ENCODE measurements at places on chromosomes 2 and 18. TPM values are rescaled to one million over a fixed set of nuclear protein-coding genes. Genes with fewer than 3 reads are reported as not detected.

Gene ALS2
- 24.7 TPM for total RNA-seq

Gene MIB1
- total RNA-seq = 29.3 TPM

Gene NEU2
- total RNA-seq = not detected

Gene AGXT
- total RNA-seq = not detected

Gene REG3G
- not detected for total RNA-seq

Gene ZNF396
- total RNA-seq = 4.4 TPM

Gene SS18
- total RNA-seq = 57.1 TPM

Gene UGT1A8
- not detected for total RNA-seq

Gene LYG1
- total RNA-seq = 1.0 TPM

Gene GALNT3
- total RNA-seq = 27.8 TPM

Gene TEKT4
- total RNA-seq = 3.4 TPM

Gene GPD2
- total RNA-seq = 50.4 TPM

Gene CFAP210
- total RNA-seq = 0.95 TPM

Gene TMEM198
- total RNA-seq = 1.4 TPM

Gene ANO7
- 1.3 TPM for total RNA-seq

Gene BMP10
- total RNA-seq = 0.24 TPM

Gene COL6A3
- total RNA-seq = 114 TPM

Gene SLC9A4
- not detected for total RNA-seq

Gene C1QL2
- not detected for total RNA-seq

Gene GPR39
- 11.2 TPM for total RNA-seq

Gene TSPYL6
- not detected for total RNA-seq

Gene MDH1
- 123 TPM for total RNA-seq

Gene ITGA4
- total RNA-seq = 24.0 TPM

Gene KCNF1
- total RNA-seq = not detected

Gene CD8A
- 5.5 TPM for total RNA-seq

Gene KIF1A
- 0.24 TPM for total RNA-seq

Gene PPIL3
- total RNA-seq = 35.0 TPM

Gene GPR17
- 0.18 TPM for total RNA-seq

Gene LIPG
- total RNA-seq = 3.7 TPM

Gene ILKAP
- 43.4 TPM for total RNA-seq

Gene ACOXL
- 38.5 TPM for total RNA-seq

Gene LRRC30
- not detected for total RNA-seq

Gene RAB17
- total RNA-seq = 60.1 TPM

Gene FASTKD1
- total RNA-seq = 38.3 TPM
